ENCODE measurements at places on chromosomes 5 and 9. TPM values are rescaled to one million over a fixed set of nuclear protein-coding genes. Genes with fewer than 3 reads are reported as not detected.

WWC1 gene
- total RNA-seq, result 2.2 TPM

MYOZ3 gene
- 0.30 TPM for total RNA-seq

DNA sequence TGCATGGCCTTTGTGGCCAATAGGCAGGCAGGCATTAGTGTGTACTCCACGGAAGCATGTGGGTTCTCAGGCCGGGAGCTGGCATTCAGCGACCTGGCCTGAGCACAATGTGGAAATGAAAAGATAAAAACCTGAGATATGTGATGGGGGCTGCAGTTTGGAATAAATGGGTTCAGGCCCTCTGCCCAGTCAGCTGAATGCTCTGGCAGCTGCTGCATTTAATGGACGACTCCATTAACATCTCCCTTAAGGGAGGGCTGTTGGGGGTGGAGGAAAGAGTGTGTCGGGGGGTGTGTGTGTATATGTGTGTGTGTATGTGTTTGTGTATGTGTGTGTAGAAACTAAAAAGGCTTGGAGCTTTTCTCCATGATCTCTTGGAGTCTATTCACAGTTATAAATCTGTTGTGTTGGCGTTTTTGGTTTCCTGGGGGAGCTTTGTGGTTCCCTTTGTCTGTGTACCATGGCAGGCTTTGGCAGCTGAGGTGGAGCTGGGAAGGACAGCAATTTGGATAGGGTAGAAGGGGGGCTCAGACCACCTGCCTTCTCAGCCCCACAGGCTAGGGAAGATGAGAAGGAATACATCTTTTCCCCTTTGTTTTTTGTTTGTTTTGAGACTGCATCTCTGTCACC lies 27.3 kb upstream of the HSPA9 start:
- no peak overlapping the region for H3K4me3 ChIP-seq
- no peak for DNase-seq
- peaks cover 25% of the 10 kb centered on the region for H3K4me1 ChIP-seq
- H3K36me3 ChIP-seq, result no peaks in the 10 kb centered on the region

- no peak for DNase-seq
- H3K36me3 ChIP-seq, result no peaks in the 10 kb centered on the region
- no peaks in the 10 kb centered on the region for H3K4me1 ChIP-seq
- H3K27me3 ChIP-seq, result peaks cover 11% of the 10 kb centered on the region
- no peak overlapping the region for H3K27ac ChIP-seq
Observed at GRCh38 chr9:89077519-89077918, 86.3 kb downstream of the S1PR3 start.

GRCh38 chr9:33256236-33256635 lies 8.3 kb downstream of the BAG1 start:
- H3K27me3 ChIP-seq, result no peaks in the 10 kb centered on the region
- no peak for DNase-seq
- H3K4me1 ChIP-seq, result peaks cover 11% of the 10 kb centered on the region

DNA sequence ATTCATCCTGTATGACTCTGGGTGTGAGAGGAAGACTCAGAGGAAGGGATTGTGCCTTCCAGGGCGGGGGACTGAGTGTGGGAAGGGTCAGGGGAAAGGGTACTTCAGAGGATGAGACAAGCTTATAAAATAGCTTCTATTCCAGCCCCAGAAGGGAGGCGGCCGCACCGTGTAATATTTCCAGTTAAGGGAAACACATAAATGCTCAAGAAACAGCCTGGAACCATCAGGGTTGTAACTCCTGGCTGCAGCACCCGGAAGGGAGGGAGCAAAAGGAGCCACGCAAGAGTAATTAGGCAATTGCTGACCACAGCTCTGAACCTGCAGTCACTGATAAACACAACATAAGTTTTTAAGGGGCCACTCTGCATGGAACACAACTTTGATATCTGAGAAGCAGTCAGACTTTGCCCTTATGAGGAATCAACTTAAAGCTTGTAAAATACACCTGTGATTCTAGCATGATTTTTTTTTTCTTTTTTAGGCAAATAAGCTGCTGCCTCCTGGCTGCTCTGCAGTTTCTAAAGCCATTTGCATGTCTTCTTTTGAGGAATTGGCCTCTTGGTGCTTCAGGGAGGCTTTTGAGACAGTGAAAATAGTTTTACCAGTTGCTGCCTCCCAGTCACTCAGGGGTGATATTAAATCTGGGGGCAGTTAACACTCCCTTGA lies 382.7 kb downstream of the ENC1 start:
- no peak overlapping the region for H3K27ac ChIP-seq
- H3K36me3 ChIP-seq, result no peaks in the 10 kb centered on the region
- H3K27me3 ChIP-seq, result peaks cover 8% of the 10 kb centered on the region
- no peak for DNase-seq
- no peaks in the 10 kb centered on the region for H3K4me1 ChIP-seq

GRCh38 chr5:72377910-72378638 lies 57.9 kb downstream of the PTCD2 start:
- peaks cover 4% of the 10 kb centered on the region for H3K27me3 ChIP-seq
- no peaks in the 10 kb centered on the region for H3K36me3 ChIP-seq
- DNase-seq, result no peak
- H3K27ac ChIP-seq, result no peak overlapping the region
- no peak overlapping the region for H3K4me3 ChIP-seq

GRCh38 chr5:131996210-131997025 lies 15.0 kb downstream of the ACSL6 start:
- H3K4me1 ChIP-seq, result peaks cover 42% of the 10 kb centered on the region
- no peak overlapping the region for H3K4me3 ChIP-seq
- no peaks in the 10 kb centered on the region for H3K36me3 ChIP-seq
- peak overlapping the region; percentile 32 for H3K27ac ChIP-seq
- no peak for DNase-seq

DNA sequence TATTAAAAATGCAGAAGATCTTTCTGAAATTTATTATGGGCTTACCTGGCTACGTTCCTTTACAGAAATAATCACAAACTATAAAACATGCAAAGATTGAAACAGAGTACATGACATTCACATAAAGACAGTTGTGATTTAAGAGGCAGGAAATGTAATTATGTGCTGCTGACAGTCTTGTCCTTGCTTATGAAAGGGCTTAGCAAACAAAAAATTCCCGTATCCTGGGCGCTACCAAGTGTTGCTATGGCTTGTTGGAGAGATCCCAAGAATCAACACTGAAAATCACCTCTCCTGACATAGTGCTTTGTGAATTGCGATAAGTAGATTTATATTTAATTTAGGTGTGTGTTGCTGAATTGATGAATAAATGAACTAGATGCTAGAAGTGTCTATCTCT lies 352.5 kb upstream of the C9orf72 start:
- no peaks in the 10 kb centered on the region for H3K36me3 ChIP-seq
- H3K4me1 ChIP-seq, result no peaks in the 10 kb centered on the region
- H3K27me3 ChIP-seq, result no peaks in the 10 kb centered on the region

- DNase-seq, result no peak
- H3K36me3 ChIP-seq, result no peaks in the 10 kb centered on the region
- no peaks in the 10 kb centered on the region for H3K4me1 ChIP-seq
- H3K4me3 ChIP-seq, result no peak overlapping the region
Observed at GRCh38 chr9:124593651-124594058, 86.5 kb upstream of the NR5A1 start.

GRCh38 chr9:72592502-72593403 lies 71.3 kb downstream of the TMC1 start:
- peak; percentile 29 for DNase-seq
- H3K4me1 ChIP-seq, result peaks cover 19% of the 10 kb centered on the region
- peaks cover 6% of the 10 kb centered on the region for H3K27me3 ChIP-seq

DNA sequence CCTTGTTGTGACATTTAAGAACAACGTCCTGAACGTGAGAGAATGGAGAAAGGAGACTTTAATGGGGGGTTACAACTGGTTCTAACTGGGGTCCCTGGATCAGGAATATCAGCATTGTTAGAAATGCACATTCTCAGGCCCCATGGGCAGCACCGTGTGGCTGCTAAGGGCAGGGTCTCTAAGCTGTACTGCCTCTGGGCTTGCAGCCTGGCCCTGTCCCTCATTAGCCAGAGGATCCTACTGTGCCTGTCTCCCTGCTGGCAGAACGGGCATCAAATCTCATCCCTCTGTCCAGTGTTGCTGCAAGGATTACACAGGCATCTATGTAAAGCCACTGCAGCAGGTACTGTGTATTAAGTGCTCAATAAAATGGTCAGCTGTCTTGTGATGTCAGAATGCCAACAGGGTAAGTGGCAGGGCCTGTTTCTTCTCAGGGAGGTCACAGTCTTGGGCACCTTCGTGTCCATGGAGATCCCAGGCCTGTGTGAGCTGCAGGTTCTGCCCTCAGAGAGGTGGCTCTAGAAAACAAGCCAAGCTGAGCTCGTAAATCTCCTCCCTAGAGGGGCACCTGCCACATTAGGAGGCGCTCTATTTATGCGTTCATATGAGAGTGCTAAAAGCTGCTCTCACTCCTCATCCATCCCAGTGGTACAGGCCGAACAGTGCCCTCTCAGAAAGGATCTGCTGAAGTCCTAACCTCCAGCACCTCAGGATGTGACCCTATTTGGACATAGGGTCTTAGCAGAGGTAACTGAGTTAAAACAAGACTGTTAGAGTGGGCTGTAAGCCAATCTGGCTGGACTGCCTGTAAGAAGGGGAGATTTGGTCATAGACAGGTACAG lies 210.5 kb downstream of the GADD45G start:
- H3K27me3 ChIP-seq, result peaks cover 1% of the 10 kb centered on the region
- H3K4me3 ChIP-seq, result no peak overlapping the region
- H3K4me1 ChIP-seq, result peaks cover 6% of the 10 kb centered on the region
- H3K27ac ChIP-seq, result no peak overlapping the region
- H3K36me3 ChIP-seq, result no peaks in the 10 kb centered on the region

DNAI1 gene
- not detected for total RNA-seq

DNA sequence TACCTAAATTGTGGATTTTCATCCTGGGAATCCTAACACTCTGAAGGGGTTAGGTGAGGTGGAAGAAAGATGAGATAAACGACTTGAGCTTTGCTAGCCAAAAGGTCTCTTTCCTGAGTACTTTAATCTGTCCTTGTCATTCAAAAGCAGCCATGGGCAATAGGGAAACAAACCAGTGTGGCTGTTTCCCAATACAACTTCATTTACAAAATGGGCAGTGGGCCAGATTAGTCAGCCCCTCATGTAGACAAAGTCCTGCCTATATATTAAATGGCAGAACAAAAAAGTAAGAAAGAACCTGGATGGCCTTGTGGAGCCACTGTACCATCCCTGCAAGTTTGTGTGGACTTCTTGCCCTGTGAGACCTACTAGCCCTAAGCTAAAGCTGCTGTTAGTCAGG lies 51.0 kb upstream of the NFIL3 start:
- no peak for DNase-seq
- H3K36me3 ChIP-seq, result no peaks in the 10 kb centered on the region
- no peaks in the 10 kb centered on the region for H3K4me1 ChIP-seq

DNA sequence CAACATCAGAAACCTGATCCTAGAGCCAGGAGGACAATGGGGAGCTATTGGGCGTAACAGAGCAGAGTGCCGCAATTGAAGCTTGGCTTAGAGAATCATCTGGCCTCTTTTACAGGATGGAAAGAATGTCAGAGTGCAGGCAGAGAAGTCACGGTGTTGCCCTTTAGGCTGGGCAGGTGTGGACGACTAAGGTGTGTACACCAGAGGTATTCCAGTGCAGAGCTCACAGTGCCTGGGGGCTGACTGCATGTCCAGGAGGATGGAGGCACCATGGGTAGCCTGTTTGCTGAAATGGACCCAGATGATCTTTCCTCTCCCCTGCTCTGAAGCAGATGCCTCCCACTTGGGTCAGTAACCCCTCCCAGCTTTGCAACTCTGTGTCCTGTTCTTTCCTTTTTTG lies 48.9 kb upstream of the TBC1D2 start:
- H3K27ac ChIP-seq, result no peak overlapping the region
- no peaks in the 10 kb centered on the region for H3K4me1 ChIP-seq
- no peaks in the 10 kb centered on the region for H3K36me3 ChIP-seq
- no peak overlapping the region for H3K4me3 ChIP-seq
- H3K27me3 ChIP-seq, result no peaks in the 10 kb centered on the region
- DNase-seq, result no peak

- no peaks in the 10 kb centered on the region for H3K4me1 ChIP-seq
- H3K36me3 ChIP-seq, result no peaks in the 10 kb centered on the region
- H3K4me3 ChIP-seq, result no peak overlapping the region
- no peak for DNase-seq
- H3K27me3 ChIP-seq, result no peaks in the 10 kb centered on the region
Observed at GRCh38 chr5:113190347-113190746, 213.7 kb downstream of the DCP2 start.

GRCh38 chr5:151038801-151039238 lies 18.4 kb downstream of the GPX3 start:
- H3K27ac ChIP-seq, result peak overlapping the region; percentile 48
- peaks cover 19% of the 10 kb centered on the region for H3K4me1 ChIP-seq
- peaks cover 84% of the 10 kb centered on the region for H3K36me3 ChIP-seq
- H3K4me3 ChIP-seq, result no peak overlapping the region
- DNase-seq, result peak; percentile 69

ZNF883 gene
- 1.1 TPM for total RNA-seq

GRCh38 chr9:131923132-131923671 lies 156.5 kb downstream of the MED27 start:
- H3K27me3 ChIP-seq, result no peaks in the 10 kb centered on the region
- H3K36me3 ChIP-seq, result peaks cover 11% of the 10 kb centered on the region
- peaks cover 15% of the 10 kb centered on the region for H3K4me1 ChIP-seq
- DNase-seq, result no peak
- no peak overlapping the region for H3K4me3 ChIP-seq

- peak; percentile 57 for DNase-seq
- H3K27me3 ChIP-seq, result no peaks in the 10 kb centered on the region
- H3K4me3 ChIP-seq, result peak overlapping the region; percentile 99
- H3K27ac ChIP-seq, result peak overlapping the region; percentile 98
- H3K4me1 ChIP-seq, result peaks cover 49% of the 10 kb centered on the region
Observed at GRCh38 chr5:154860123-154860522, 1.7 kb downstream of the CNOT8 start.

- no peaks in the 10 kb centered on the region for H3K27me3 ChIP-seq
- no peak overlapping the region for H3K27ac ChIP-seq
- no peak overlapping the region for H3K4me3 ChIP-seq
- no peak for DNase-seq
- peaks cover 3% of the 10 kb centered on the region for H3K4me1 ChIP-seq
Observed at GRCh38 chr9:103990311-103990710, 103.8 kb upstream of the SMC2 start.

DOLPP1 gene
- total RNA-seq, result 15.1 TPM

- peaks cover 17% of the 10 kb centered on the region for H3K4me1 ChIP-seq
- H3K36me3 ChIP-seq, result peaks cover 18% of the 10 kb centered on the region
- H3K4me3 ChIP-seq, result no peak overlapping the region
Observed at GRCh38 chr5:143041972-143042770, 272.0 kb downstream of the ARHGAP26 start.

ZNF367 gene
- total RNA-seq, result 22.0 TPM
